ENCODE measurements at places on chromosomes 12 and 14.
A peak's percentile ranks its signal among the peaks of the same experiment; 100 is the strongest.

DNA sequence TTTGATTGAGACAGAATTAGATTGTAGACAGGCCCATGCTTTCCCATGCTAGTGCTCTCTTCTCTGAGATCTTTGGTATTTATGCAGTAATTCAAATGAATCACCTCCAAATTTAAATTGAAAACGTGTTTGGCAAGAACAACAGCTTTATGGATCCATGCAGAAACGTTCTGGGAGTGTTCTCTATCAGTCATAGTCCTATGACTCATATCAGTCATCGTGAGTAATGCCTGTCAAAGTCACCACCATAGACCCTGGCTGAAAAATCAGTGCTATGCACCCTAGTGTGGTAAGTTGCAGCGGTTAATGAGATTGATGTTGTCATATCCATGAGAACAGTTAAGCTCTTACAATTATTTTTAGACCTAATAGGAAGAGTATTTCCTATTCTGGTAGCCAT is 90.1 kb upstream of the FOXG1 start:
- DNase-seq, result no peak

- DNase-seq, result no peak
Measured at GRCh38 chr14:85487215-85487614, 42.7 kb upstream of the FLRT2 start.

DNA sequence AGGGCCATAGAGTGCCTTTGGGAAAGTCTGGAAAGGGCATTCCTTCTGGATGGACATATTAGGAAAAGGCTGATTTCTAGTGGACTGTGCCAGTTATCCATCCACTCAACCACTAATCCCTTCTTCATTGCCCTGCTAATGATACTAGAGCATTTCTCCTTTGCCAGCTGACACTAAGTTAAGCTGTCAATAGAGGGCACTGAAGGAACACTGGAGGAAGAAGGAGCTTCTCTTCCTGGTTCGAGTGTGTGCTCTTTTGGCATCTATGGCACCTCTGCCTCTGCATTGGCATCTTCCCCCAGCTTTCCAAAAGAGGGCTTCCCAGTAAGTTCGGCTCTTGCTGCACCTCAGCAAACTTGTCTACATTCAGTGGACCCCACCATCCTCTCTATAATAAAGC is 165.4 kb downstream of the DERA start:
- peak; percentile 29 for DNase-seq

DNA sequence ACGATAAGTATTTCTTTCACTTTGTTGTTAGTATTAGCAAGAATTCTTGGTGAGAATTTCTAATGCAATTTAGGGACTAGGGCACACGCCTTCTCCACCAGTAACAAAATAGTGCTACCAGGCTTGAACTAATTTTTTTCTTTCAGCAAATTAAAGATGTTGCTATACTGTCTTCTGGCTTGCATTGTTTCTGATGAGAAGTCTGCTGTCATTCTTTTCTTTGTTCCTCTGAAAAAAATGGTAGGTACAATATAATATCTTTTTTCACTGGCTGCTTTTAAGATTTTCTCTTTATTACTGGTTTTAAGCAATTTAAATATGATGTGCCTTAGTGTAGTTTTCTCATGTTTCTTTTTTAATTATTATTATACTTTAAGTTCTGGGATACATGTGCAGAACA is 171.2 kb downstream of the PCNX1 start:
- DNase-seq, result no peak

- DNase-seq, result no peak
Measured at GRCh38 chr14:57380935-57381334, 9.5 kb upstream of the NAA30 start.

DNA sequence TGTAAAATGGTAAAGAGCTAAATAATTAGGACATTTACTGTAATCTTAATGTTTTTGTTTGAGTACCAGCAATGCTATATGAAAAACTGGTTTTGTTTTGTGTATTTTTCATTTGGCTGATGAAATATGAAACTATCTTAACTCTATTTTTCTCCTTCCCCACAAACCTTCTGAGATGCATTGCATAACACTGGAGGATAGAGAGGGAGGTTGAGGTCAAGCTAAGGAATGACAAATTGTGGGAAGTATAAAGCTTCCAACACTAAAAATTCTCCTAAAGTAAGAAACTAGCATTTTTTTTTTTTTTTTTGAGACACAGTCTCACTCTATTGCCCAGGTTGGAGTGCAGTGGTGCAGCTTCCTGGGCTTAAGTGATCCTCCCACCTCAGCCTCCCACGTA is 31.5 kb upstream of the SRP54 start:
- no peak for DNase-seq

DNA sequence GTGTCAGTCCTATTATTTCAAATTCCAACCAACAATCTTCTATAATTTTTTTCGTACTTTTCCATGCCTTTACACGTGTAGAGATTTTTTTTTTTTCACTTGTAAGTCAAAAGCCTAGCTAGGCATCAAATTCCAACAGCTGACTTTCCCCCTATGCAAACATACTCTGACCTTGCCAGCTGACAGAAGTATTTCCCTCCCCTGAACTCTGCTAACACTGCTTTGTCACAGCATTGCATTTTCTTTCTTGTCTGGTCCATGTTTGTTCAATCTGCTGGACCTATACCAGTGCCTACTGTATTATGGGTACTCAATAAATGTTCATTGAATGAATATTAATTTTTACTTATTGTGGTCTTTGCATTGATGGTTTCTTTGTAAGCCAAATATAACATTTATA is 435.3 kb upstream of the GARIN6 start:
- no peak for DNase-seq

- DNase-seq, result no peak
Measured at GRCh38 chr12:108973629-108974152, 47.2 kb downstream of the SVOP start.

DNA sequence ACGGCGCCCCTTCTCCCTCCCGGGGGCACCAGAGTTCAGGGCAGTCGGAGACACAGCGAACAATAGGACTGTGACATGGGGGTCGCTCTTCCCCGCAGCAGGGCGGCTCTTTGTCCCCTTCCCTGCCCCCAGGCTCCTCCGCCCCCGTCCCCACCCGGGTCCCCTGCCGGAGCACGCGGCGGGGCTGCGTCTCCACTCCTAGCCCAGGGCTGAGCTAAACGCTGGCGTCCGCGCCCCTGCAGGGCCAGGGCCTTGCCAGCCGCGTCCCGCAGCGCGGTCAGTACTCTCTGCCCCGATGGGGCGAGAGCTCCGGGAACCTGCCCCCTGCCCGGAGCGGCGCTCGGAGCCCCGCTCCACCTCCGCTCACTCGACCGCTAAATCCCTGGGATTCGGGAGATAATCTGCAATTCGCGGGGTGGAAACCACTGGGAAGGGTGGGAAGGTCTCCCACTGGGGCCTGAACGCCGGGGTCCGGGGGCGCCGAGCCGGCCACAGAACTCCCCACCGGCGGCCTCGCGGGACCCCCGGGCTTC is 825 bp upstream of the CCDC85C start:
- DNase-seq, result no peak

GRCh38 chr14:48323665-48324064 is 648.3 kb upstream of the MDGA2 start:
- DNase-seq, result no peak

DNA sequence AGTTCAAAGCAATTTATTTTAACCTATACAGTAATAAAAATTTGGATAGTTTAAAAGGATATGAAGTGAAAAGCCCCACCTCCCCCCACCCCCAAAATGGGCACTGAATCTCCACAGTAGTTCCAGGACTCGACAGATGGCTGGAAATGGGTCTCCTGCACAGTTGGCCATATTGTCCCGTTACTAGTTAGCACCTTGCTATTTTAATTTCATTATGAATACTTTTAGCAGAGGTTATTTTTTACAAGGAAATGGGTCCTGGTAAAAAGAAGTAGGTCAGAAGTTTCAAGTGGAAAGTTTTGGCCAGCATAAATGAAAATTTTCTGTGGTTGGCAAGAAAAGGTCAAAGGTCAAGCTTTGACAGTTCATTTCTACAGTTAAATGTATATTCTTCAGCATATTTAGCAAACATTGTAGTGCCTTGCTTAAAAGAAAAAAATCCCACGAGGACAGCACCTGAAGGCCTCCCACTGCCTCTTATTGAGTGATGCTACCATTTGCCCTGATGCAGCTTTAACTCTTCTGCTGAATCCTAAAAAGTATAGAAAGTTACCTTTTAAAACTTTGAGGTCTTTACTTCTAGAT is 28.3 kb downstream of the MTHFD1 start:
- peak; percentile 13 for DNase-seq

DNA sequence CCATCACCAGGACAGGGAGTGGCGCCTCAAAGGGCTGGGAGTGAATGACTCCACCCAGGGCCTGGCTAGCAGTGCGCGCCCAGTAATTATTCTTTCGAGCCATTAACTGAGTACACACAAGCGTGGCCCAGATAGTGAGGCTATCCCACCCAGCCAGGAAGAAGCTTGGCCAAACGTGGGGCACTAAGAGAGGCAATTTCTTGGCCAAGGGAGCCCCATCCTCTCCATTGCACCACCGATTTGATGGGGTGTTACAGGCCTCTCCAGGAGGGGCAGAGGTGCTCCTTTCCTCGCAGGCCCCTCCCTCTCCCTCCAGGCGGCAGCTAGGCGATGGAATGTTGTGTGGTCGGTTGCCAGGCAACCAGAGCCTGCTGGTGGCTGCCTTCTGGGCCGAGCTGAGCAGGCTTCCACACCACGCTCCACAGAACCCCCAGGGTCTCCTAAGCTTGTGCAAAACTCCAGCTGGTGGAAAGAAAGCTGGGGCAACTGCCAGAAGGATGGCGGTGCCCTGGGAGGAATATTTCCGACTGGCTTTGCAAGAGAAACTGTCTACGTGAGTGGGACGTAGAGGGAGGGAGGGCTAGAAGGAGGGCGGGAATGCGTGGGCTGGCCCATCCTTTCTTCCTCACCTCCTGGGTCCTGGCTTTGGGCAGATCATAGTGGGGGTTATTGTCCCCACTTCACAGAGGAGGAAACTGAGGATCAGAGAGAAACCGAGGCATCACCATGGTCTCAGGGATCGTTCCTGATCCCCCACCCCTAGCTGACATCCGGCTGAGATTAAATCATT is at the start of gene CFAP73:
TSS of gene CFAP73 (plus strand) at position 364 of the 790 bp plus-strand sequence. CDS start at position 498, 134 bp downstream.
- DNase-seq, result peak; percentile 92

DNA sequence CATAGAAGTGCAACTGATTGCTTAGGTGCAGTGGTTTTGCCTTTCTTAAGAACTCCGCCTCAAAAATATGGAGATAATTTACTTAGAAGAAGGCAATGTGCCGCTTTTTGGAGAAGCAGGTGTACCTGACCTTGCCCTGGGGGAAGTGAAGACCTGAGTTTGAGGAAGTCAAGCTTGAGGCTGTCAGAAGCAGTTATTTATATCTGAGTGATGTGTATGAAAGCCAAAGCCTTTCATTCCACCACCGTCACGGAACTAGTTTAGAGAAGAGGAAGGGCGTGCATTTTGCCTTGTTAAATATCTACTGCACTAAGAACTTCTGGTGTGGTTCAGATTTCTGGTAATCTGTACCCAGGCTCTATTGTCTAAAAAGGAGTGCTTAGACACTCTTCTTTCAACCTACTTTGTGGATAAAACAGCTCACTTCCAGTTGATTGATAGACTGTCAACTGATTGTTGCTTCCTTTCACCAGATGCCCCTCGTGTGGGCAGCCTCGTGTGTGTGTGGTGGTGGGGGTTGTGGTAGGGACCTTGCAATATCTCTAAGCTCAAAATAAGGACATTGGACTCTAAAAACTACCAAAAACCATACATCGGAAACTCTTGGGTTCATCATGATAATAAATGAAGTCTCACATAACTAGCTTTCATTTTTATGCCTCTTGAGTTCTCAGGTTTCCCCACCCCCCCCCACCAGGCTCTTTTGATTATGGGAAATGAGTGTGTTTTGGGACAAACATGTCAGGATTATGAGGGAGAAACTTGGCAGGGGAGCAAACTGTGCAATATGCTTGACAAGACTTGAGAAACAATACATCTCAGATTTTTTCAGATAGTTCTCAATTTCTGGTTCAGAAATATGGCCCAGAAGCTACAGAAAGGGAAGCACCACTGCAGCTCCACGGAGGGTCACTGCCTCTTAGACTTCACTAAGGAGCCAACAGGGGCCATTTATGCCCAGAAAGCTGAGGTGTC is 78.6 kb downstream of the ARF6 start:
- peak; percentile 66 for DNase-seq

GRCh38 chr14:55807881-55808379 is 227.9 kb downstream of the KTN1 start:
- no peak for DNase-seq

DNA sequence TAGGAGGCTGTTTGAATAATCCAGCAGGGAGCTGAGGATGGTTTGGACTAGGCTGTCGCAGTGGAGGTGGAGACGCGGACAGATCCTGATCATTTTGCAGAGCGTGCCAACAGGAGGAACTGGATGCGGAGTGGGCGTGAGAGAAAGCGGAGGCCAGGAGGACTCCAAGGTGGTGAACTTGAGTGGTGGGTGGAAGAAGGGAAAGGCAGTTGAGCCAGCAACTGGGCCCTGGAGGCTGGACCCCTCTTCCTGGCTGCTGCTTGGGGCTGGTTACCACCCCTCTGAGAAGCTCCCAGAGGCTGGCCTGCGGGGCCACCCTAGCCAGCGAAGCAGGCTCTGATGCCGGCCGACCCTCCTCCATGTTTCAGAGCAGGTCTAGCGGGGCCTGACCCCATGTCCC is 56.8 kb upstream of the KCNA1 start:
- no peak for DNase-seq

DNA sequence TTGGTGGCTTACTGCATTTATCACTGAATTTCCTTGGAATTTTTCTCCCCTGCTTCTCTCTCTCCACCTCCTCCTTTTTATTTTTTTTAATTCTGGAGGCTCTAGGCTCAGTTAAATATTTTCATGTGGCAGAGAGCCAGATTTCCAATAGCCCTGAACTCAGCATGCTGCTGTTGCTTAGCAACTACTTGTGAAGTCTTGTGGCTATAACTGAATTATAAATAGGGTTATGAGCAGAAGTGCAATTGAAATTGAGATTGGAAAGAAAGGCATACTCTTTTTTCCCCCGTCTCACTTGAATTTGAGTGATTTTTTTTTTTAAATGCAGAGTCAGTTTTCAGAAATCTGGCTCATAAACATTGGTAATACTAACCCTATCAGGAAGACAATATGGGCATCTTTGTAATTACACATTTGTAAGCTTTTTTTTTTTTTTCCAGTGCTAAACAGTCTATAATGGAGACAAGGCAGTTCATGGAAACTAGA is 38.3 kb downstream of the ATF7IP start:
- DNase-seq, result peak; percentile 97

All from lung (tissue), 17 donors.